ENCODE measurements at places on chromosomes 4 and X.
A peak's percentile ranks its signal among the peaks of the same experiment; 100 is the strongest.

DNA sequence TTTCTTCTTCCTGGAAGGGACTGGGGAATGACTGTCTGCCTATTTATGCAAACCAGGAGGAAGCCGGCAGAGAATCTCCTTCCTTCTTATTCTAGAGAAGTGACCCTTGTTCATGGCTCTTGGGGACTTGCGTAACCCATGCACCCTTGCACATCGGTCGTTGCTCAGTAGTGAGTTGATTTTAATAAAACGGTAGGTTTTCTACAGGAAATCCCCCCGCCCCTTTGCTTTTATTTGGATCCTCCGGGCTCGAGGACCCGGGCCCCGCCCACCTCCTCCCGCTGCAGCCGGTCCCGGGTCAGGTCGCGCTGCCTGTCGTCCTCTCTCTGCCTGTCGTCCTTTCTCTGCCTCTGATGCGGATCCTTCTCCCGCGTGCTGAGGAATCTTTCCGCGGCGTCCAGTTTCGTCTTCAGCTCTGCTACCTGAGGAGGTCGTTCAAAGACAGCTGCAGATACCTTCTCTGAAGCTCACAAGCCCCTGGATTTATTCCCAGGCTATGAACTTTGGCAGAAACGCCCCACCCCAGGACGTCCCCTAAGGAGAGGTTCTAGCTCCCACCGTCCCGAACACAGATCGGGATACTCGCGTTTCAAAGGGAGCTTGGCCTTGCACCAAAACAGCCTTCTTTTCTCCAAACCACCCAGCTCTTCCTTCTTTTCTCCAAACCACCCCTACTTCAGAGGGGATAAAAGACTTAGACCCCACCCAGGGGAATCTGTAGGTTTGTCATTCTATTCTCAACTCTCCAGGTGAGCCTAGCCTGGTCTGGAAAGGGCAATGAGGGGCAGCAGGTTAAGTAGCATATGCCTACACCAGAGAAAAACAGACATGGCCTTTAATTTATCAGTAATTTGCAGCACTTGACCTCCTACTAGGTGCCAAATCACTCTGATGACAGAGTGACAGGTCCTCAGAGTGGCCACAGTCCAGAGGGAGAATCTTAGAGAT, 7.0 kb downstream of the TNIP3 start:
- DNase-seq, result no peak

DNA sequence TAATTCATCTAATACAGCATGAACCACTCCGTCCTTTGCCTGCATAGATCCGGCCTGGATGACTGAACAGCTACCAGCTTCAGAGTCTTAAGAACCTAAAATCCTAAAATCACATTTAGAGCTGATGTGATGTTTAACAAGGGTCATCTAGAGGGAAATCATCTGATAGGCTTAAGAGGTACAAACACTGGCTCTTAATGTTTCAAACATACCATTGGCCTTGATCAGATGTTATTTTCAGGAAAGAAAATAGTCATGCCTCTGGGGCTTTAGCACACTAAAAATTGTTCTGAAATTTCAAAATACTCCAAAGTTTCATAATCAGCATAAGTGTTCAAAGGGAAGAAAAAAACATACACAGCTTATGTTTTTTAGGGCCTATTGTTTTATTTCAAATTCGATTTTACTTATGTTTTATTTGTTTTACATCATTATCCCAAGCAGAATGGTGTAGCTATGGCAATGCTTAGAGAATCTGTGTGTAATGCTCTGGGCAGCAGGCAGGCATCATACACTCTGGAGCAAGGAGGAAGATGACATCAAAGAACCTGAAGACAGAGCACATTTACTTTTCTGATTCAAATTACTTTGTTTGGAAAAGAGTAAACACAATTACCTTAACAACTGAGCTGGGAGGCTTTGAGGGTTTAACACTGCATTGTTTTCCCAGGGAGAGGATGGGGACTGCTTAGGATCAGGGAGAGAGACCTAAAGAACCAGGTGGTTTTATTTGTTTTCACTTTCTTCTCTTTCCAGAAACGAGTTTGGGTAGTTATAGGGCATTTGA, 25.3 kb upstream of the LEF1 start:
- no peak for DNase-seq

- no peak for DNase-seq
Measured at GRCh38 chrX:31397119-31397518, 325.3 kb upstream of the FTHL17 start.

- DNase-seq, result no peak
Measured at GRCh38 chrX:20547611-20548051, 280.9 kb upstream of the RPS6KA3 start.

DNA sequence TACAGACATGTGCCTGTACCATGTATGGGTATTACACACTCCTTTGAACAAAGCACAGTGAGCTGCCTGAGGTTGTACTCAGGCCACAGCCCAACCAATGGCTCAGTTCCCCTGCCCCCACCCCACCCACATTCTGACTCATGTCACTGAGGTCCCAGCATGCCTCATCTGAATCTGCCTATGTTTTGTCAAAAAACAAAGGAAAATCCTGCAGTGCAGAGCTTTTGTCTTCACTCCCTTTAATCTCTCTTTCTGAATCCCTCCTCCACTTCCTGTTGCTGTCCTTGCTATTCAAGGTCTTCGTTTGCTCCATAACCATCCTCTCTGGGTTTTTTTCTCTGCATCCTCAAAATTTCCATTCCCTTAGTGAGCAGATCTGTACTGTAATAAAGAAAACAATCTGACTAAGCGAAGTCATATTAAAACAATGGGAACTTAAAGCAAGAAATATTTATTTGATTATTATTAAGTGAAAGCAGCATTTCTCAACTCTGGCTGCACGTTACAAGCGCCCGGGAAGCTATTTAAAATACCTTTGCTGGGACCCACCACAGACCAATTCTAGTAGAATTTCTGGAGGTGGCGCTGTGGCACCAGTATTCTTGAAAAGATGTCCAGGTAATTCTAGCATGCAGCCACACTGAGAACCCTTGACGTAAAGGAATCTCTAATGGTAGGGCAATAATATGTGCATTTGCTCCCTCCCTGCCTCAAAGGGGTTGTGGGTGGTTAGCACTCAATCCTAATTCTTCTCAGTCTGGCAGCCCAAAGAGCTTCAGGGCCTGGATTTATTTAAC, 8.7 kb downstream of the GUCY2F start:
- DNase-seq, result peak; percentile 13

GRCh38 chr4:7985891-7986441, 46.3 kb upstream of the AFAP1 start:
- no peak for DNase-seq

DNA sequence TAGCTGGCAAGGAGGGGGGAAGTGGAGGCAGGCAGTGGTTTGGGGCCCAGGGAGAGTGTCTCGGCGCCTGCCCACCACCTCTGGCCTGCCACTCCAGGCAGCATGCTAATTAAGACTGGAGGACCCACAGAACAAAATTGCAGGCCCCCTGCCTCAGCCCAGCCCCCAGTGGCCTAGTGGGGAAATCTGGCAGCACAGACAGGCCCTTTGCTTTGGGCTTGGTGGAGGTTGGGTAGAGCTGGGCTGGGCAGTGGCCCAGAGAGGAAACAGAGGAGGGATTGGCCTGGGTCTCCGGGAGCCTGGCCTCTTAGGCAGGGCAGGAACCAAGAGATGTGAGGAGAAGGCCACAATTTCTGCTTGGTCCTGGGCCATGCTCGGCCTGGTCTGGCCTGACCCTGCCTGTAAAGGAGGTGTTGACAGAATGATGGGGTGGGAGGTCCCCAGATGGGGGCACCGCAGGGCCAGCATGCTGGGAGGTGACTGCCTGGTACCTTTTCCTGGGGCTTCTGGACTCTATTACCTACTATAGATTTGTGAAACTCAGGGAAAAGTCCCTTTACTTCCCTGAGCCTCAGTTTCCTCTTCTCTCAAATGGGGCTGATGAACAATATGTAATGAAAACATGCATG, 92.4 kb upstream of the PJA1 start:
- DNase-seq, result no peak

GRCh38 chrX:110432906-110433215, 74.2 kb downstream of the RTL9 start:
- no peak for DNase-seq

DNA sequence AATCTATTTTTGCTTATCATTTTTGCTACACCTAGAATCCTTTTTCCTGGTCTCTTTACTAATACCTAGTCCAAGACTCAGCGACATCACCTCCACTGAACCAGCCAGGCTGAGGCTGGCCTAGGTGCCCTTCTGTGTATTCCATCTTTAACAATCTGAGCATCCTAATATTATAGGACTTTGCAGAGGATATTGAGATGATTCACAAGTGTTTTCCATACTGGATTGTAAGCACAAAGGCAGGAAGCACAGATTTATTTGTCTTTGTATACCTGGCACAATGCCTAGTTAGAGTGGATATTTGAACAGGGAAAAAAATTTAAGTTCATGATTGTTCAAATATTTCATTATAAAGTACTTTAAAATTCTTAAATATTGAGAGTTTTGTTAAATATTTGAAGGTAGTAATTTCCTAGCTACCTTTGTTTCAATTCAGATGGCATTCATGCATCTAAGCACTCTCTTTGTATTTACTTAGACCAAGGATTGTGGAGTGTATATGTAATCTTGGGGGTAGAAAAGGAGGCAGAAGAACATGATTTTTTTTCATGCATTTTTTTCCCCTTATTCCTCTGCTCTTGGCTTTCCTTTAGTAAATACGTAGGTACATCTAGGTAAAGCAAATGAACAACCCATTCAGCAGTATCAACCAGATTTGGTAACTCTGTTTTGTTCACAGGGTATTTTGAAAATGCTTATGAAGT, 18.4 kb downstream of the SMARCA5 start:
- DNase-seq, result no peak

- DNase-seq, result no peak
Measured at GRCh38 chrX:69025802-69026301, 139.4 kb downstream of the PJA1 start.

DNA sequence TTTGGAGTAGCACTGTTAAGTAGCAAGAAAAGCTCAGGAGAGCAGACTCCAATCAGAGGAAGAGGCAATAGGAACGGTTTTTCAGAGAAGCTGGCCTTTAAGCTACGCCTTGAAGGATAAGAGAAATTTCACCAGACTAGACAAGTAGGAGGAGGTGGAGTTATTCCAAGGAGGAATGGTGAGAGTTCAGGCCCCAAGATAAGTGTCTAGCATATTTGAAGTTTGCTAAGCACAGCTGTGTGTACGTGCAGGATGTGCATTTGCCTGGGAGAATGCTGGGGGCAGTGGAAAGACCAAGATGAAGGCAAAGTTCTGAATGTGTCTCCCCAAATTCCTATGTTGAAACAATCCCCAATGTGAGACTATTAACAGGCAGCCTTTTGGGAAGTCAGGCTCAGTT, 91.6 kb downstream of the SOWAHB start:
- no peak for DNase-seq

DNA sequence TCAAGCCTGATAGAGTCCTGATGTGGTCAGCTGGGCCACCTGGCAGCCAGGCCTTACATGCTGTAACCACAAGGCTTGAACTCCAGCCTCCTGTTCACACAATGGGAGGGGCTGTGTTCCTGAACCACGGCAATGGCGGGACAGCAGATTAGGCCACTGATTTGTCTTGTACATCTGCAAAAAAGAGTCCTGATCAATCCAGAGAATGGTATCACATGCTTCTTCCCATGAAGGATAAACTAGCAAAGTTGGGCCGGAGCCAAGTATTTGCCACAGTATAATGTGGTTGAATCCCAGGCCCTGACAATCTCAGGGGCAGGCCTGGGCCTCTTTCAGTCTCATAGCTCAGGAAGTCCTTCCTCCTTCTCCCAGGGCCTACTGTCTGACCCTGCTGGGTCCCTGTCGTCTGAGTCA, 2182.5 kb upstream of the AGA start:
- no peak for DNase-seq

DNA sequence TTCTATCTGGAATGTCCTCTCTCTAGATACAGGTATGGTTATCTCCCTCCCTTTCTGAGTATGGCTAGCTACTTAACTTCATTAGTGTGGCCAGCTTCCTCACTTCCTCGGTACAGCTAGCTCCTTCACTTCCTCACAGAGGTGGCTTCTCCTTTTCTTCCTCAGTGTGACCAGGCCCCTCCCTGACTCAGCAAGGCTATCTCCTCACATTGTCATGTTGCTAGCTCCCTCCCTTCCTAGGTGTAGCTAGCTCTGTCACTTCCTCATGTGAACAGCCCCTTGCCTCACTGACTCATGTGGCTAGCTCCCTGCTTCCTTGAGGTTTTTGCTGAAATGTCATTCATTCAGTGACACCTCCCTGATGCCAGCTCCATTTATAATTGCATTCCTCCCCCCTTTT, 67.3 kb upstream of the DDIT4L start:
- DNase-seq, result no peak

GRCh38 chr4:27189683-27190082, 329.0 kb downstream of the STIM2 start:
- no peak for DNase-seq

GRCh38 chr4:29540439-29541102, 1179.6 kb upstream of the PCDH7 start:
- no peak for DNase-seq

DNA sequence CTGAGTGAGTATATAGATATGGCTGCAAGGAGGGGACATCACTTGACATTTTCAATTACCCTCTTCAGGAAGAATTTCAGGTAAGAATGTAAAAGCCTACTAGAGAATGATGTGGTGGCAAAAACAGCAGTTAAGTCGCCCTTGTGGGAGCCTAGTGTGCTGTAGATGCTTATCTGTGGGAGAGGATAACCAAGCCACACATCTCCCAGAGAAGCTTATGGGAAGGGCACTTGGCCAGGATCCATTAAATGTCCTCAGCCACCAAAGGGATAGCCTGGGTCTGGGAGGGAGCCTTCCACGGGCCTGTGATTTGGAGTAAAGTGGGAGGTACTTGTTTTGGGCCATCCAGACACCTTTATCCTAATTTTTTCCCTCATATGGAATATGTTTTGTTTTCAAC, 41.3 kb upstream of the BCLAF3 start:
- no peak for DNase-seq

DNA sequence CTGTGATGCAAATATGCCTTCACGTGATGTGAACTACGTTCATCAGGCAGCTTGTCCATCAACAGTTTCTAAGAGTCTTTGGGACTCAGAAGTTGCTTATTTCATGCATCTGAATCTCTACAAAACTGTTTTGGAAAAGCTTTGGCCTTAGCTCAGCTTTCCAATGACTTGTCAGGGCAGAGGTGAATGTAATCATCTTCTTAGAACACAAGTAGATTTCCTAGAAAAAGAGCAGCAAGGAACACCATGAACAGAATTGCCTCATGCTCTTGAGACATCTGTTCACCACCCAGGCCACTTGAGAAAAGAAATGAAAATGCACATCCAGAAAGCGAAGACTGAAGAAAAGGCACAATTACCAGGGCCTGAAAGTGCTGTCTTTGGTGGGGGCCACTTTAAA, 105.8 kb upstream of the PDHA1 start:
- DNase-seq, result no peak

DNA sequence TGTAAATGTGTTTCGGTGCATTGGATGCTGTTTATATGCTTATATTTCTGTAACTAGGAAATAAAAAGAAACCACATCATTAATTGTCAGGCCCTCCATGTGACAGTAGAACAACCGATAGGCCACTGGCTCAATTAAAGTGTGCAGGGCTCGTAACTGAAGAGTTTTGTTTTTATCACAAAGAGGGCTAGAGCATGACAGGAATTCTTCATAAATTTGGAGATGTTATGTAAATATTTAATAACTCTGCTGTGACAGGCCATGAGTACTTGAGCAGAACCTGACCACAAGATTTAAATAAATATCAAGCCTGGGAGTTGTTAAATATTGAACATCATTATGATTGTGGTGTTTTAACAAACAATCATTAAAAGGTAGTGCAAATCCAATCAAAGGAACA, 55.9 kb downstream of the MID1 start:
- no peak for DNase-seq

GRCh38 chr4:89847571-89848325, 10.8 kb upstream of the SNCA start:
- DNase-seq, result no peak

GRCh38 chr4:187069398-187069797, 345.7 kb upstream of the FAT1 start:
- no peak for DNase-seq
